ENCODE measurements at places on chromosomes 5 and 9.

GRCh38 chr9:94081864-94082463, 2.3 kb upstream of the PTPDC1 start:
- no peak for DNase-seq

DNA sequence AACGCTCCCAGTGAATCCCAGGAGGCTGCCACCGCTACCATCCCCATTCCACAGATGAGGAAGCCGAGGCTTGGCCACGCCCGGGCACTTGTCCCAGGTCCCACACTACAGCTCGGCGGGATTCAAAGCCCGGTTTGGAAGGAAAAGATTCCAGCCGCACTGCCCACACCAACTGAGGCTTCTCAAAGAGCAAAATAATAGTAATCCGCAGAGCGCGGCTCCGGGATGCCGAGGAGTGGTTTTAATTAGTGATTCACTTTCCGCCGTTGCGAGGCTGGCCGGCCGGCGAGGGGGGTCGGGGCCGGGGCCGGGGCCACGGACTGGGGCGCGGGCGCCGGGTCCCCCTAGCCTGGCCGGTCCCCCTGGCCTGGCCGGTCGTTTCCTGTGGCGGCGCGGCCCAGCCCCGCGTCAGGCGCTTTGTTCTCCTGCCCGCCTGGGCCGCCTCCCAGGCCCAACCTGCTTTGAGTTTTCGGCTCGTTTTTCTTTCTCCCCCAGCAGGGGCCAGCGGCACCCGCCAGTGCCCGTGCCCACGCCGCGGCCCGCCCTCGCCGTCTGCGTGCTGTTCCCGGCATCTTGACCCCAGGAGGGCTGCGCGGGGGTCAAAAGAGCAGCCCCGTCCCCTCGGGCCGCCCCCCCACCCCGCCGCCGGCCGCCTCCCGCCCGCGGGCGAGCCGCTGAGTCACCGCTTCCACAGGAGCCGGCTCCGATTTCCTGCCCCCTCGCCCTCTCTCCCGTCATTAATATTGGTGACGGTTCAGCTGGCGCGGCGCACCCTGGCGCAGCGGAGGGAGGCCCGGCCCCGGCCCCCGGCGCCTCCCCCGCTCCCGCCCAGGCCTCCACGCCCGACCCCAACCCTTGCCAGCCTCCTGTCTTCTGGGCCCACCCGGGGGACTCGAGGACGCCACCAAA, 31.2 kb downstream of the FGF18 start:
- DNase-seq: no peak

- DNase-seq: no peak
Observed at GRCh38 chr9:26669701-26670670, 222.6 kb downstream of the CAAP1 start.

DNA sequence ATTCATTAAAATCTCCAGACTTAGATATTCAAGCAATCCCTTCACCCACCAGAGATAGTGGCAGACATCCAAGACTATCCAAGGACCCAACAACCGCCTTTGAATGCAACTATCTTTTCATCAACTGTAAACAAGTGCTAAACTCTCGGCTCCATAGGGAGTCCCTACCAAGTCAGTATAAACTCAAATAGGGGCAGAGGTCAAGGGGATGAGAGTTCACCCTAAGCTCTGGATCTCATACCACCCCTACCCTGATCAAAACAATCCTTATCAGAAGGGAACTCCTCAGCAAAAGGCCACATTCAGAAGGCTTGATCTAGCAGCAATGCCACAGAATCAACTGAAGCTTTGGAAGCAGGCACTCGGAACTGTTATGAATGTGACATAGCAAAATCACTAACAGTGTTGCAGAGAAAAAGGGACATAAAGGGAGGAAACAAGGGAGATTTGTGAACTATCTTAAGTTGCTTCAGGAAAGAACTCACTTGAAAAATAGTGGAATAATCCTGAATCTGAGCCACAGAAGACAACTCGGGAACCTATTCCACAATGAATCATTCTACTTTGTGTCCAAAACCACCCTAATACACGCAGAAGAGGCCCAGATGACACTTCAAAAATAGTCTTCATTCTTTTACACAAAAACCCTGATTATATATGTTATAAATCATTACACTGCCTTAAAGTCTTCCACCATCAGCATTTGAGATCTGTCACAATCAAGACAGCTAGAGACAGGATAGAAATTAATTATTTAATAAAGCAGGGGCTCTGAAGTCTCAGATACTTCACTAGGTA, 49.8 kb downstream of the NR6A1 start:
- no peak for DNase-seq

- no peak for DNase-seq
Observed at GRCh38 chr5:160643616-160644240, 208.3 kb downstream of the ATP10B start.

DNA sequence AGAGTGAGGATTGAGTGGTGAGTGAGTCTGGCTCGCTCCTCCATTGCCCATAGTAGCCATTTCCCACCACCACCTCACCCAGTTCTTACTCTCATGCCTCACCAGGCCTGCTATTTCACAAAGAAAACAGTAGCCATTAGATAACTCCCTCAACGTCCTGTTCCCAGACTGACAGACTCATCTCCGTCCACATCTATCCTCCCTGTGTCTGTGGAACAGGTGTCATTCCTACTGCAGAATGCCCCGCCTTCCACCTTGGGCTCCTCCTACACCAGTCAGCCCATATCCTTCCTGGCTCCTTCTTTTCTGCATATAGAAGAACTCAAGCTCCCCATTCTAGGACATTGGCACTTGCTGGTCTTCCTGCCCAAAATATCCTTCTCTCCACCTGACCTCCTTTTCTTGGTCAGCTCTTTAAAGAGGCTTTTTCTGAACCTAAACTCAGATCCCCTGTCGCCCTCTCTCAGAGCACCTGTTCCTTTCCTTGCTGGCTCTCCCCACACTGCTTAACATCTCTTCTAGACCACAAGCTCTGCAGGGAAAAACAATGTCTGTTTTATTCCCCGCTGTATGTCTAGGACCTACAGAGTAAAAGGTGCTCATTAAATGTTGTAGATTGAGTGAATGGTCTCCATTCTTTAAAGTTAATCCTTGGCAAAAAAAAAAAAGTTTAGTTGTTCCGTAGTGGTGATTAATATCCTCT, 3.2 kb downstream of the TNFAIP8 start:
- DNase-seq: no peak

GRCh38 chr9:79984429-79985067, 412.8 kb downstream of the TLE4 start:
- DNase-seq: no peak

- DNase-seq: no peak
Observed at GRCh38 chr9:82334286-82334685, 345.7 kb downstream of the SPATA31D1 start.
